ENCODE measurements at places on chromosomes 2 and 18. TPM values are rescaled to one million over a fixed set of nuclear protein-coding genes. Genes with fewer than 3 reads are reported as not detected.

Gene ANKRD53
- total RNA-seq, result 1.3 TPM

Gene TCF23
- total RNA-seq, result not detected

Gene KRTCAP3
- total RNA-seq, result not detected

Gene PLEKHM3
- total RNA-seq, result 17.2 TPM

Gene IL1A
- total RNA-seq, result 0.17 TPM

Gene MC4R
- total RNA-seq, result not detected

Gene IAH1
- total RNA-seq, result 84.7 TPM

Gene CAVIN2
- 12.6 TPM for total RNA-seq

Gene LIPT1
- total RNA-seq, result 10.5 TPM

Gene PCBP1
- total RNA-seq, result 30.6 TPM

- peak; percentile 62 for DNase-seq
These were observed 1.2 kb downstream of the BABAM2 start for GRCh38 chr2:27891673-27892105.

- no peak for DNase-seq
These were observed 412.1 kb upstream of the CDH2 start for GRCh38 chr18:28588884-28589549.

DNA sequence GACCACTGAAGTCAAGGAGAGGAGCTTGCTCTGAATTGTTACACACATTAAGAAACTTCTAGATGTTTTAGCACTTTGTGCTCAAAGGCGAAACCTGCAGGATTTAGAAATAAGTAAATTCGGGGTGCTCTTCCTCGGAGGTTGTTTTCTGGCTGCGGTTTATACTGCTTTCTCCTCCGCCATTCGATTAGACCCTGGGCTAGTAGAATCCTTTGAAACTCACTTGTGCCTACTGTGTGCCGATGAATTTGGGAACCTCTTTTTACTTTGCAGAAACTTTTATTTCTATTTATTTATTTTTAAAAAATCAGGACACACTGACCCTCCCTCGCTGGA, 3.5 kb downstream of the MEIS1 start:
- DNase-seq, result peak; percentile 41

GRCh38 chr2:233002829-233003657, 10.0 kb downstream of the NGEF start:
- DNase-seq, result no peak

GRCh38 chr2:139992078-139992477, 1211.9 kb upstream of the NXPH2 start:
- no peak for DNase-seq

GRCh38 chr18:59604877-59605276, 92.3 kb downstream of the CCBE1 start:
- no peak for DNase-seq

DNA sequence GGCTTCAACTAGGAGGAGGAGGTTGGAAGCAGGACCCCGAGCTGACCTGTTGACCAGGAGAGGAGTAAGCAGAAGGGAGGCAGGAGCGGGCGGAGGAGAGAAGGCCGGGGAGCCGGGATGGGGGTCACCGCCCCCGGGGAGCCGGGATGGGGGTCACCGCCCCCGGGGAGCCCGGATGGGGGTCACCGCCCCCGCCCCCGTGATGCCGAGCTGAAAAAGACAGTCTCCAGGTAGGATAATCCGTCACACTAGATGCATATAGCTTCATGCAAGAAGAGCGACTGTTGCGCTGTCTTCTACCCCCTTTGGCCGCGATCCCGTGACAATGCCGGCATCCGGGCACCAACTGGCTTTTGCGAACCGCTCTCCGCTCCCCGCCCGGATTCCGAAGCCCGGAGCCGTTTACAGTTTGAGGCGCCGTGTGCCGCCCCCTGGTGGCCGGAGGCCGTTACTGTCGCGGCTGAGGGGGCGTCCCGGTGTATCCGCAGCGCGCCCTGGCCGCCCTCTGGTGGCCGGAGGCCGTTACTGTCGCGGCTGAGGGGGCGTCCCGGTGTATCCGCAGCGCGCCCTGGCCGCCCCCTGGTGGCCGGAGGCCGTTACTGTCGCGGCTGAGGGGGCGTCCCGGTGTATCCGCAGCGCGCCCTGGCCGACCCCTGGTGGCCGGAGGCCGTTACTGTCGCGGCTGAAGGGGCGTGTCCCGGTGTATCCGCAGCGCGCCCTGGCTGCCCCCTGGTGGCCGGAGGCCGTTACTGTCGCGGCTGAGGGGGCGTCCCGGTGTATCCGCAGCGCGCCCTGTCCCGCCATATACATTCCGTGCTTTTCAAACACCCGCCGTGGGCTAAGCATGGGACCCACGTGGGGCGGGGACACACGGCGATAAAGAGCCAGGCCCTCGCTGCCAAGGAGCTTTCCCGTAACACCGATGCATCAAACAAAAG, 89.6 kb downstream of the ACTR3 start:
- no peak for DNase-seq

DNA sequence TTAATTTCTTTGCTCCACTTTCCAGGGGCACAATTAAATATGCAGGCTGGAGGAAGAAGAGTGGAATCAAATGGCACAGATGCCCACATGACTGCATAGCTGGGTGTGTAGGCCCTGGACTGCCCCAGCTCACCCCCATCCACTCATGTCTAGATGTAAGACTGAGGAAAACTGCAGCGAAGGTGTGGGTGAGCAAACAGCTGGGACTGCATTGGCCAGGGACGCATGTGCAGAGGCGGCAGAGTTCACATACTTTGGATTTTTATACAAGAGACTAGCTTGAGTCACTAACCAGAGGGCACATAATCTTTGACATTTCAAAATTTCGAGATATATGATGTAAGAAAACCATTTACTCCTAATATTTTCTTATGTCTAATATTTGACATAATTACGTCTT, 60.1 kb downstream of the SPIRE1 start:
- peak; percentile 94 for DNase-seq

DNA sequence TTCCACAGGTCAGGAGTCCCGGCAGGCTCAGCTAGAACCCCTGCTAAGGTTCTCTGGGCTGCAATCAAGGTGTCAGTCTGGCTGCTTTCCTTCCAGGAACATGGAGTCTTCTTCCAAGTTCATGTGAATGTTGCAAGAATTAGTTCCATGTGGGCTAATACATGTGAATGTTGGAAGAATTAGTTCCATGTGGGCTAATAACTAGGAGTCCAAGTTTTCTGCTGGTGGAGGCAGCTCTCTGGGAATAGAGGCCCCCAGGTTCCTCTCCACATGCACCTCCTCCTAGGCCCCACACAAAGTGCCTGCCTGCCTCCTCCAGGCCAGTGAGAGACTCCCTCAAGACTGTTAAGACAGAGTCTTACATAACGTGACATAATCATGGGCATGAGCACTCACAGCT, 140.8 kb upstream of the SLC35G4 start:
- no peak for DNase-seq

GRCh38 chr2:11530864-11531465, 2.9 kb upstream of the GREB1 start:
- no peak for DNase-seq

DNA sequence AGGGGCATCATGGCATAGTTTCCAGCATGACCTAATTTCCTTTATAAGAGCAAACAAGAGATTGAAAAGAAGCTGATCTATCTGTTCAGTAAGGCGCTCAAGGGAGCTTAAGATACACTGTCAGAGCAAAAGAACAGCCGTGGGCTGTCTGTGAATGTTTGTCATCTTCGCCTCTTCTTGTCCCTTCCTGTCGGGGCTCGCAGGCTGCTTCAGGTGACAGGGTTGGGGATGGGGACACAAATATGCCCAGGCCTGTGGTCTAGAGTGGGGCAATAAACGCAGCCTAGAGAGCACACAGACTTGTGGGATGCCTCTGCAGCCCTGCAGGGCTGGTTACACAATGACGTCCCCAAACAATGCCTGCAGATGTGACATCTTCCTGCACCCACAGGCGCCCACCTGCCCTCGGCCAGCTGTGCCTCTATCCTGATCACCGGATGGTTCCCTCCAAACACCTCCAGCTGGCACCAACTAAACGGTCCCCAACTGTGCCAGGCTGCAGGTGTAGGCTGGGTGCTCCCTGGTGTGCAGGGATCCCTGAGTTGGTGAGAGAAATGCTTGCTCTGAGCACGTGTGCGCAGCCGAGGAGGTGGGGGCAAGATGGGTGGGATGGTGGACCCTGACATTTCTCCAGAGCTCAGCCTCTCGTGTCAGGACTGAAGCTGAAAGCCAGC, 72.8 kb downstream of the EDAR start:
- no peak for DNase-seq

DNA sequence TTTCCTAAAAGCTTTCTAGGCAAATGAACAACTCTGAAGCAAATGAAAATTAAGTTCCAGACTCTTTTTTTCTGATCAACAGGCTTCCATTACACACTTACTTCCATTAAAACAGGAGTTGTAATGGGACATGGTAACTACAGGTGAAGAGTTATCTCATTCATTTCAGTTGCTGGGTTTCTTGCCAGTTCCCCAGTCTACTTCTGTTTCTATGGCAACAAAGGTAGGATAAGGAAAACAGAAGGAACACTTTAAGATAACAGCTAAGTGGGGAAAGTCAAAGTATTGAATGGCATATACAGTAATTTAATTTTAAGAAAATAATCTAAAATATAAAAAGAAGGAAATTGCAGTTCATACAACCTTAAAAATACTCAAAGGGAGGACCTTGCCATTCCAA, 25.1 kb downstream of the BAZ2B start:
- DNase-seq, result no peak

- peak; percentile 24 for DNase-seq
These were observed 23.1 kb upstream of the DSG3 start for GRCh38 chr18:31424383-31424988.

DNA sequence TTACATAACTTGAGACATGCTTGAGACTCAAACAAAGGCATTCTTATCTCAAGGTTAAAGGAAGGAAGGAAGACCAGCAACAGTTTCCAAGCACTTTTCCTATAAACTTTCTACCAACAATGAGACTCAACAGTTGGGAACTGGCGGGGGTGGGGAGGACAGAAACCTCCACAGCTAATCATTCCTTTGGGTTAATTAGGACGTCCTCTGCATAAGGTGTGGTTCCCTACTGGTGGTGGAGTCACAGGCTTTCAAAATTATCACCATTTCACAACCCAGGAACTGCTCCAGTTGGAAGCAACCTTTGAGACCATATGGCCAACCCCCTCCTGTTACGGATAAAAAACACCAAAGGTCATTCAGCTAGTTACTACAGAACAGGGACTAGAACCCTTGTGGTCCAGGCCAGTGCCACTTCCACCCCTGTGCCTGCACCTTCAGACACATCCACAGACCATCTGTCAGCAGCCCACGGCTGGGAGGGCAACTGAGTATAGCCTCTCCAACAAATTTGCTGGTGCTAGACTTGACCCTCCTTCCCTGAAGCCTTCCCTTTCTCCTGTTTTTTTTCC, 30.1 kb upstream of the ATL2 start:
- DNase-seq, result no peak

DNA sequence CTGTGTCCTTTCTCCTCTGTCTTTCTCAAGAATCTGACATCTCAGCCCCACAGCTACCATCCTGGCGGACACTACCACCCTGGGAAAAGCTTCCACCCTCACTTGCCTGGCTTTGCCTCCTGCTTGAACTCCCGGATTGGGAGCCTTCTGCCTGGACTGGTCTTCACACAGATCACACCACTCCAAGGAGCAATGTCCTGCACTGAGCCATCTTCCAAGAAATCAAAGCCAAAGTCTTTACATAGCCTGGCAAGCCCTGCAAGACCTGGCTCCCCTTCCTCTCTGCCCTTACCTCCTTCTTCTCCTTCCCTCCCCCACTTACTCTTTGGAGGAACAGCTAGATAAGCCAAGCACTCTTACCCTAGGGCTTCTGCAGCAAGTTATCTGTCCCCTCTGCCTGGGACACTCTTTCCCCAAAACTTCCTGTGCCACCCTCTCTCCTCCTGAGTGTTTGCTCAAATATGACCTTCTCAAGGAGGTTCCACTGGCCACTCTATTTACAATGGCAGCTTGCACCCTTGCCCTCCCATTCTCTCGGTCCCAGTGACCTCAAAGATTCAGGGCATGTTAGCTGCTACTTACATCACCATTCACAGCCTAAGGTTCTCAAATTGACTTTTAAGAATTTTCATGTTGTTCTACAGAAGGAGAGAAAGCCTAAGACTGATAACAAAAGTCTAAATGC, 9.7 kb downstream of the ATP8B1 start:
- DNase-seq, result no peak

- DNase-seq, result peak; percentile 7
These were observed 5.8 kb downstream of the TBC1D8 start for GRCh38 chr2:101145406-101145805.

- no peak for DNase-seq
These were observed 1.1 kb downstream of the KCNJ3 start for GRCh38 chr2:154699575-154699930.

GRCh38 chr2:234378440-234378839, 118.4 kb downstream of the ARL4C start:
- peak; percentile 61 for DNase-seq

DNA sequence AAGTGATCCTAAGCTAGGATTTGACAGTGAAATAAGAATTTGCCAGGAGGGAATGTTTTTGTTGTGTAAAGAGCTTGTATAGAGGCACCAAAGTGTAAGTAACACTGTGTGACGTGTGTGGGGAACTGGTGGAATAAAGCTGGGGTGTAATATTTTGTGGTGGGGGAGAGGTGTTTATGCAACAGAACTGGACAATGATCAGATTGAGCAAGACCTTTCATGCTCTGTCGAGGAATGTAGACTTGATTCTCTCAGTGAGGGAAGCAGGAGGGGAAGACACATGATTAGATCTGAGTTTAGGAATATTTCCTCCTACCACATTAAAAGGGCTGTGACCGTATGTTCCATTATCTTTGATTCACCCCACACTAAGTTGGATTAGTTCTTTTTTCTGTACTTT, 43.6 kb downstream of the EFEMP1 start:
- DNase-seq, result peak; percentile 58

DNA sequence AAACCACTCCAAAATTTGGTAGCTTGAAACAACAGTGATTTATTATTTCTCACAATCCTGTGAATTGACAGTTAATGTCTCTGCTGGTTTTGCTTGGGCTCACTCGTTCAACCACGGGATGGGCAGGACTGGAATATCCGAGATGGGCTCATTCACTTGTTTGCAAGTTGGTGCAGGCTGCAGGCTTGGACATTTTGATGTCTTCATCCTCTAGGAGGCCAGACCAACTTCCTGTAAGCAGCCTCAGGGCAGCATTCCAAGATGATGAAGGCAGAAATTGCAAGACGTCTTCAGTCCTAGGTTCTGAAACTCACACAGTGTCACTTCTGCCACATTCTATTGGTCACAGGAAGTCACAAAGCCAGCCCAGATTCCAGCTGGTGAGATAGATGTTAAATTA, 47.1 kb downstream of the GPR39 start:
- no peak for DNase-seq
